Large intestine (tissue), 12 donors: ENCODE measurements at places on chromosomes 12 and 14. TPM values are rescaled to one million over a fixed set of nuclear protein-coding genes. Genes with fewer than 3 reads are reported as not detected.

DNA sequence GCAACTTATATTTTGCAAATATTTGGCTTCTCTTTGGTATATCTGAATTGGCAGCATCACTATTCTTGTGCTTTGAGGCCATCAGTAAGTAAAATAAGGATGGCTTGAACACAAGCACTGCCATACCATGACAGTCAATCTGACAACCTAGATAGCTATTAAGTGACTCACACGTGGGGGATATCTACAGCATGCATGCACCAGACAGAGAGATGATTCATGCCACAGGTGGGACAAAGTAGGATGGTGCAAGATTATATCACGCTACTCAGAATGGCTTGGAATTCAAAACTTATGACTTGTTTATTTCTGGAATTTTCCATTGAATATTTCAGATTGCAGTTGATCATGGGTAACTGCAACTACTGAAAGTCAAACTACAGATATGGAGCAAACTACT lies 675.6 kb upstream of the MDGA2 start:
- DNase-seq: no peak

Gene LRRK2
- polyA plus RNA-seq: 2.8 TPM

GRCh38 chr12:1995205-1995896 lies 8.9 kb downstream of the DCP1B start:
- DNase-seq: no peak

DNA sequence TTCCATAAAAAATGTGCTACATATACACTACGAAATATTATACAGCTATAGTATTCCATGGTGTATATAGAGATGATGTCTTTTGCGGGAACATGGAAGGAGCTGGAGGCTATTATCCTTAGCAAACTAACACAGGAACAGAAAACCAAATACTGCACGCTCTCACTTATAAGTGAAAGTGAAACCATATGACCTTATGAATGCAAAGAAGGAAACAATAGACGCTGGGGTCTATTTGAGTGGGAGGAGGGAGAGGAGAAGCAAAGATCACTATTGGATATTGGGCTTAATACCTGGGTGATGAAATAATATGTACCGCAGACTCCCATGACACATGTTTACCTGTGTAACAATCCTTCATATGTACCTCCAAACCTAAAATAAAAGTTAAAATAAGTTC lies 142.8 kb downstream of the LRFN5 start:
- DNase-seq: no peak

GRCh38 chr12:130813949-130814348 lies 25.1 kb downstream of the STX2 start:
- DNase-seq: no peak

Gene CCNB1IP1
- polyA plus RNA-seq: 67.7 TPM

Gene SYCP3
- 1.7 TPM for polyA plus RNA-seq

GRCh38 chr12:46857486-46857885 lies 31.7 kb upstream of the SLC38A4 start:
- no peak for DNase-seq

Gene TAS2R30
- 0.07 TPM for polyA plus RNA-seq

DNA sequence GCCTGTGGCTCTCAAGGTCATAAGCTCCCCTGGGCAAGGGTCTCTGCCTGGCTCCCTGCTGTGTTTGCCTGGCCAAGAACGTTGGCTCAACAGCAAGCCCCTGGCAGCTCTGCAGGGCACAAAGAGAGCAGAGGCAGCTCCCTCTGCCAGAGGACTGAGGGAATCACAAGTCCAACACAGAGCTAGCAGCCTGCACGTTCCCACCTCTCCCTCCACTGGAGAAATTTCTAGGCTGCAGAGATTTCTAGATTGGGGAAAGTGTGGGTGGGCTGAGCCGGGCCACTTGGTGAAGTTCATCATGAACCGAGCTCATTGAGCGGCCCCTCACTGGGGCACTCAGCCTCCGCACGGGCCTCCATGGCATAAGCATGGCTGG lies 19.8 kb downstream of the ZFYVE21 start:
- DNase-seq: no peak

DNA sequence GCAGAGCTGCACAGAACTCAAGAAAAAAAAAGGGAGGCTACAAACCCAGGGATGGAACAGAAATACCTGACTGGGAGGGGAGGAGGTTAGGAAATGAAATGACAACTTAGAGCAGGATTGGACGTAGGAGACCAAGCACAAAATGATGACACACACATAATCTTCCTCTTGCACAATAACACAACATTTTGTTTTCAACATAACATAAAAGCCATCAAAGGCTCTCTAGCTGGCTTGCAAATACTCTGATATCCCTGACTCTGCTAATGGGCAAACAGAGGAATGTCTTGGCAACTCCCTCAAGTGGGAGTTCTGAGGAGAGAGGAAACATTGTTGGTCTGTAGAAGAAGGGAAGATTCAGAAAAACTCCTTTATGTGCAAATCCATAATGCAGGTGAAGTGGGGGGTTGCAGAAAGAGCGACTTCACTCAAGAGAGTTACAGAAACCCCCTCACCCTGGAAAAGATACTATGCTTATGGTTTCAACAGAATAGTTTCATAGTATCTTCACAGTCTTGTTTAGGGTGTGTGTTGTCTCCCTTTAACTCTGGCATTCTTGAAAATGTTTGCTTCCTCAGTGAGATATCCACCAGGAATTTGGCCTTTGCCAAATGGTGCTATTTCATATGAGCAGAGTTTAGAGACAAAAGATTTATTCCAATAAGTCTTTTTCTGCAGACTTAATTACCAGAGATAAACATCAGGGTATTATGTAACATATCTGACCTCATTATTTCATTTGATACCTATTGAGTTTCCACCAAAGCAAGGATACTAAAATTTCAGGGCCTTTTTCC lies 43.8 kb upstream of the LTBP2 start:
- DNase-seq: no peak
